Activated T-helper 1 cell treated with anti-CD3 and anti-CD28 coated beads, Interleukin-12 subunit alpha, Interleukin-12 subunit beta, Interleukin-2, Interleukin-4 antibody, amounts not matched to agents 30 ng/mL and 10 ng/mL and 1 ng/mL, durations not matched to agents 14 hours and 24 hours and 36 hours (primary cell): ENCODE measurements at places on chromosomes 1 and 21. TPM values are rescaled to one million over a fixed set of nuclear protein-coding genes. Genes with fewer than 3 reads are reported as not detected.

- DNase-seq, result no peak
Observed at GRCh38 chr1:10767282-10767681, 29.2 kb downstream of the CASZ1 start.

DNA sequence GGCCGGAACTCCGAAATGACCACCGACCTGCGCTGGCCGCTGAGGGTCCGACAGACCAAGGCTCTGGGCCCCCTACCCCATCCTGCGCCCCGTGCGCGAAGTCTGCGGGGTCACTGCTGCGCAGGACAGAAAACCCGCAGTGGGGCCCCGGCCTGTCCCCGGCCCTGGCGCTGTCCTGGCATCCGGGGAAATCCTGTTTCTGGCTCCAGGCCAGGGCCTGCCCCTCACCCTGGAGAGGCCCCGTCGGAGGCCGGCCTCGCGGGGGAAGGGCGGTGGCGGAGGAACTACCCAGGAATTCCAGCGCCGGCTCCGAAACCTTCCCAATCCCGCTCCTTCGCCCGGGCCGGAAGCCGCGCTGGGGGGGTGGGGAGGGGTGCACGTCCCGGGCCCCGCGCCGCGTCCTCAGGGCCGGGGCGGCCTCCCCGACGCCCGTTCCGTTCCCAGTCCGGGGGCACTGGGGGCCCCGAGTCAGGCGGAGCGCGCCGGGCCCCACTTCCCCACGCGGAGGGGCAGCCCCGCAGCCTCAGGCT, 77.0 kb downstream of the MORN1 start:
- DNase-seq, result no peak

DNA sequence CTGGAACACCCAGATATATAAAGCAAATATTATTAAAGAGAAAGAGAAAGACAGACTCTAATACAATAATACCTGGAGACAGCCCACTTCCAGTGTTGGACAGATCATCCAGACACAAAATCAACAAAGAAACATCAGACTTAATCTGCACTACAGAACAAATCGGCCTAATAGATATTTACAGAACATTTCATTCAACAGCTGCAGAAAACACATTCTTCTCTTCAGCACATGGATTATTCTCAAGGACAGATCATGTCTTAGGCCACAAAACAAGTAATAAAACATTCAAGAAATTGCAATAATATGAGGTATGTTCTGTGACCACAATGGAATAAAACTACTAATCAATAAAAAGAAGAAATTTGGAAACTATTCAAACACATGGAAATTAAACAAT, 398.3 kb upstream of the DUSP10 start:
- no peak for DNase-seq

- no peak for DNase-seq
Observed at GRCh38 chr21:45451771-45452182, 46.8 kb downstream of the COL18A1 start.

Gene FCRL4
- total RNA-seq, result not detected in 2 replicates
